ENCODE measurements at places on chromosomes 12 and 14. TPM values are rescaled to one million over a fixed set of nuclear protein-coding genes. Genes with fewer than 3 reads are reported as not detected.

PPP1R36 gene
- total RNA-seq: 1.3 TPM

KCNMB4 gene
- total RNA-seq: 3.0 TPM

GLIPR1L1 gene
- not detected for total RNA-seq

GRIN2B gene
- total RNA-seq: under 0.01 TPM

FAM222A gene
- total RNA-seq: 9.3 TPM

LYZ gene
- 50.6 TPM for total RNA-seq

INHBE gene
- total RNA-seq: not detected

RFX4 gene
- total RNA-seq: not detected

SSPN gene
- 74.5 TPM for total RNA-seq
